ENCODE measurements at places on chromosomes 16 and 17. TPM values are rescaled to one million over a fixed set of nuclear protein-coding genes. Genes with fewer than 3 reads are reported as not detected.
A peak's percentile ranks its signal among the peaks of the same experiment; 100 is the strongest.

DNA sequence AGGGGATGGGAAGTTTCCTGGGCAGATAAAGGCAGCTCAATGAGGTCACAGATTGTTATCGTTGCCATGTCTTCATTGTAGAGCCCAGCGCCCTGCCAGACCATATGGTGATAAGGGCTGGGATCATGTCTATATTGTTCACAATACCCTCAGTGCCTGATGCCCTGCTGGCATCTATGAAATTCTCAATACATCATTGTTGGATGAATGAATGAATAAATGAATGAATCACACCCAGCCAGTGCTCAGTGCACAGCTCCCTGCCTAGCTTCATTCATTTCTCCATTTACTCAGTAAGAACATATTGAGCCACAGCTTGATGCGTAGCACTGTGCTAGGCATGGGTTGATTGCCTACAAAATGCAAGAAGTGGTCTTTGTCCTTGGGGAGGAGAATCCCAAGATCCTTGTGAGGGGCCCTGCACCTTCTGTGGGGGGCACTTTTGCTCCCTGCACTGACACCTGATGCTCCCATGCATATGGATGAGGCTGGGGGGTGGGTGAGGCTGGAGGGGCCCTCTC lies 29.7 kb downstream of the MRC2 start:
- no peak for DNase-seq

GRCh38 chr16:84726079-84726668 lies 26.4 kb downstream of the USP10 start:
- peak; percentile 57 for DNase-seq

- no peak for DNase-seq
Observed at GRCh38 chr17:58369214-58370031, 17.4 kb upstream of the SUPT4H1 start.

GRCh38 chr17:60168654-60169053 lies 18.9 kb downstream of the CA4 start:
- DNase-seq: no peak

DNA sequence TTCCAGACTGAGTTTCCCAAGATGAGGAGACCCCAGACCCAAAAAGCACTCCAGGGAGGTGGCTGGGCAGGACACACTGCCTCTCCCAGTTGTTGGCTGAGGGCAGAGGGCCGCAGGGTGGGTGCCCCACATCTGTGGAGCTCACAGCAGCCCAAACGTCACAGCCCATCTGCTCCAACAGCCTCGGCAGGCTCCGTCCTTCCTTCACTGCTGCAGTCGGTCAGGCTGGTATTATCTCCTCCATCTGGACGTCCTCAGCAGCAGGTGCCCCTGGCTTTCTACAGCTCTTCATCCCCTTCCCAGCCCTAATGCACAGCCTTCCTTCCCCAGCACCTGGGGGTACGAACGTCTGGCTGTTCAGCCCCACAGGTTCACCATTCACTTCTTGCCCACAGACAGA lies 55.2 kb downstream of the PRMT7 start:
- DNase-seq: no peak

DNA sequence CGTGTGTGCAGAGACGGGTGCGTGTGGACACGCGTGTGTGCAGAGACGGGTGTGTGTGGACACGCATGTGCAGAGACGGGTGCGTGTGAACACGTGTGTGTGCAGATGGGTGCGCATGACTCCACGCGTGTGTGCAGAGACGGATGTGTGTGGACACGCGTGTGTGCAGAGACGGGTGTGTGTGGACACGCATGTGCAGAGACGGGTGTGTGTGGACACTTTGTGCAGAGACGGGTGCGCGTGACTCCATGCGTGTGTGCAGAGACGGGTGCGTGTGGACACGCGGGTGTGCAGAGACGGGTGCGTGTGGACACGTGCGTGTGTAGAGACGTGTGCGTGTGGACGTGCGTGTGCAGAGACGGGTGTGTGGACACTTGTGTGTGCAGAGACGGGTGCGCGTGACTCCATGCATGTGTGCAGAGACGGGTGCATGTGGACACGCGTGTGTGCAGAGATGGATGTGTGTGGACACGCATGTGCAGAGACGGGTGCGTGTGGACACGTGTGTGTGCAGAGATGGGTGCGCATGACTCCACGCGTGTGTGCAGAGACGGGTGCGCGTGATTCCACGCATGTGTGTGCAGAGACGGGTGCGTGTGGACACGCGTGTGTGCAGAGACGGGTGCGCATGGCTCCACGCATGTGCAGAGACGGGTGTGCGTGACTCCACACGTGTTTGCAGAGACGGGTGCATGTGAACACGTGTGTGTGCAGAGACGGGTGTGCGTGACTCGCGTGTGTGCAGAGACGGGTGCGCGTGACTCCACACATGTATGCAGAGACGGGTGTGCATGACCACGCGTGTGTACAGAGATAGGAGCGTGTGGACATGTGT lies 1.6 kb upstream of the CD7 start:
- no peak for DNase-seq

- no peak for DNase-seq
Observed at GRCh38 chr17:68954146-68954896, 871 bp downstream of the ABCA8 start.

DNA sequence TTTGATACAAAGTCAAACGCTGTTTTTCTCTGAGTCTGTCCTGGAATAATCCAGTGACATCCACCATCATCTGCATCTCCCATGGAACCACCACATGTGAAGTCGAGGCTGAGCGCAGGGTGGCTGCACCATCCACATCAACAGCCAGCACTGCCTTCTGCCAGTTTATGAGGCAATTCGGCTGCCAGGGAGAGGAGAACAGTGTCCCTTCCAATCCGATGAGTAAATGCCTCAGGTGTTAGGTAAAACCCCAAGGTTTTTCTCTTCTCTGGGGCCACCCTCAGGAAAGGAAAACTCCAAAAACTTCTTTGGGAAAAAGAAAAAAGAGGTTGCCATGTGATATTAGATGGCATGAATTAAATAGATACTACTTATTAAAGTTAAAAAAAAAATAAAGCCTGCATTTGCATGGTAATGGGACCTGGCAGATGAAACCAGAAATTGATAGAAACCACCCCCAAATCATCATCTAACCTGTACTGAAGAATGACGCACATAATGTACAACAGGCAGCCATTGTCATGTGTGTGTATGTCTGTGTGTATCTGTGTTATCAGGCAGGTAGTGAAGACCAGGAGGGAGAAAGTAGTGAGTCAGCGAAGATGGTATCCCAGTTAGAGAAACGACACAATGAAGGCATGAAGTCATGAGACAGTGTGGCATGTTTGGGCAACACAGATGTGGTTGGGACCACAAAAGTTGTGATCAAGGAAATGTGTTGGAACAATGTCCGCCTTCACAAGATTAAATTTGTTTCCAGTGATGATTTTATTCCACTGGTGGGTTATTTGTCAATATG lies 478.7 kb downstream of the CDH13 start:
- DNase-seq: no peak

- DNase-seq: no peak
Observed at GRCh38 chr17:48593126-48593829, at the start of gene HOXB5. TSS of gene HOXB5 (minus strand) at chr17:48593779. CDS start at chr17:48593682, 97 bp downstream.

DNA sequence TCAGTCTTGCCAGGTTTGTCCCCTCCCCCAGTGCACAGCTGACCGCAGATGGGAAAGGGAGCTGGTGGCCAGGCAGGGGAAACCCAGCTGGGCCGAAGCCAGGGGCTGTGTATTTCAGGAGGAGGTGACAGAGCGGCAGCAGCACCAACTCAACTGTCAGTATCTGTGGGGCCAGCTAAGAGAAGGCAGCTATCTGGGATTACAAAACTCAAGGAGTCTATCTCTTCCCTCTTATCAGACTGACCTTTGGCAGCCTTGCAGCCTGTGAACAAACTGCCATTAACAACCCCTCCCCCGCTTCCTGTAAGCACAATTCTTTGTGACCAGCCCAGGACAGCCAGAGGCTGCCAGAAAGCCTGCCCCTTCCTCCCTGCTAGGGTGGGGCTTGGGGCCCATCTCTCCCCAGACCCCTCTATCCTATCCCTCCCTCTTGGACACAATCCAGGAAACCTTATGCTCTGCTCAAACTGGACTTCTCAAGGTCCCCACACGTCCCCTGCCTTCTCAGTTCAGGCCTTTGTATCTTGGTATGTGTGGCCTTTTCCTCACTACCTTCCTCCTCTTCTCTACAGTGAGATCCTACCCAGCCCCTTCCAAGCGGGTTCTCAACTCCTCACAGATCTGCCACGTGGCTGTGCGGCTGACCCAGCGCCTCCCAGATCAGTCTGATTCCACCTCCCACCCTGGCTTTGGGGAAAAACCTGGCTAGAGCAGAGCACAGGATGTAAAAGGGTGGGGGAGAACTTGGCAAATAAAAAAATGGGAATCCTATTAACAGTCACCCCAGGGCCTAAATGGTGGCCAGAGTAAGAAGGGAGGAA lies 10.5 kb downstream of the ST3GAL2 start:
- no peak for DNase-seq

GRCh38 chr16:28042811-28043210 lies 20.7 kb downstream of the GSG1L start:
- DNase-seq: no peak

DNA sequence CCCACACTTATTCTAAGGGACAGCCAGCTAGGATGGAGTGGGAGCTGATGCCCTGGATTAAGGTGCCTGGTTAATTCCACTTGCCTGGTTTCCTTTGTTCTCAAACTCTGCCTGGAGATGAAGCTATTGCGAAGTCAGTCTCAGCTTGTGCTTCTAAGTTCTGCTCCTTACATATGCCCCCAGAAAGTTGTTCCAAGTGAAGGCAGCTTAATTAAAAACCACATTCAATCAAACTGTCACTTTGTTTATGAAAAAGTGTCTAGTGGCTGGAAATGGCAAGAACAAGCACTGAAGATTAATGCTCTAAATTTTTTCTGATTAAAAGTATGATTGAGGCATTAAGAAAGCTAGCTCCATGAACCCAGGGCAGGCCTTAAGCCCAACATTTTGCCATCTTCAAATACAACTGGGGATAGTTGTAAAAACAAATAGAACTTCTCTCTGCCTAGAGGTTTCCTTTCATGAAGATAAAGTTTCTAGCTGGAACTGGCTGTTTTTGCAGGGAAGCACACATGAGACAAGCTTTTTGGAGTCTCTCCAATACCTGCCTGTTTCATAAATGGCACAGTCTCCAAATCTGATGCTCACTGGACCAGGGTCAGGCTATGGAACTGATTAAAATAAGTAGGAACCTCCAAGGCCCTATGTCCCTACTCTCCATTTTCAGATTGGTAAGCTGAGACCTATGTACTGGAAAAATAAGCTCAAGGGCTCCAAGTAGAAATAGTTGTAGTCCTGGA lies 100.9 kb downstream of the GRIN2A start:
- no peak for DNase-seq

- DNase-seq: no peak
Observed at GRCh38 chr17:66713533-66714042, 121.3 kb upstream of the CACNG5 start.

DNA sequence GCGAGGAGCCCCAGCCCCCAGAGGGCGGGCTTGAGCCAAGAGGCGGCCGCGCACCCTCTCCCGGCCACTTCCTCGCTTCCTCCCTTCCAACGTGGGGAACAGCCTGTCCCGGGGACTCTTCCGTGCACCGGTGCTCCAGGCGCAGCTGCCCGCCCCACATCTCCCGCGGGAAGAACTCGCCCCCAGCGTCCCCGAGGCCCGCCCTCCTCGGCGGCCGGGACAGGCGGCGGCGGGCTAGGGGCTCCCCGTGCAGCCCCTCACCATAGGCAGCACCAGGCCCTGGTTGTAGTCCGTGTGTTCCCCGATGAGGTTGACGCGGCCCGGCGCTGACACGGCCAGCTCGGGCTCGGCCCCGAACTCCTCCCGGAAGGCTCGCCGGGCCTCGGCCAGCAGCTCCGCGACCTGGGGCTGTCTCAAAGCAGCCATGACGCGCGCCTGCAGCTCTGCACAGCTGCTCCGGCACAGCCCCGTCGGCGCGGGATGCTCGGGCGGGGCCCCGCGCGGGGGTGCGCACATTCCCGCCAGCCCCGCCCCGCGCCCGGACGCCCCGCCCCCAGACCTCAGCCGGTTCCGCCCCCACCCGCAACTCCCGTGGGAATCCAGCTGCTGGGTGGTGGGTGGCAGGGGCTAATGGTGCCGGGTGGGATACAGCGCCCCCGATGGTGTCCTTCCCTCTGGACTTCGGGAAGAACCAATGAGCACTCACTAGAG lies at the start of gene GALK1:
Gene GALK1, minus strand, starts transcription at position 482 of the 711 bp plus-strand sequence. Its CDS starts 56 bp downstream, at position 426.
- DNase-seq: no peak

DNA sequence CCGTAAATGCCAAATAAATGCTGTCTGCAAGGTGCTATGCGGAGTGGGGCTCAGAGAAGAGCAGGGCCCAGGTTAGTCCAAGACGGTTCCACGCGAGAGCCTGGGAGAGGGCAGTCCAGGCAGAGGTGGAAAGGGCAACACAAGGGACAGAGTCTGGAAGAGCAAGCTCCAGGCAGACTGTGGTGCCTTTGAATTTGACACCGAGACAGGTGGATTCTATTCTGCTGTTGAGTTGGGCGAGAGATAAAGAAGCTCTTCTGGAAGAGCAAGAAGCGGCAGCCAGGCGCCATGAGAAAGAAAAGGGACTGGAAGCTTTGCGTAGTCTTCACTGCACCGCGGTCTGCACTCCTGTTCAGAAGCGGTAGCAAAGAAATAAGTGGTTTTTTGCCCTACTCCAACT lies 55.6 kb downstream of the CYTH1 start:
- DNase-seq: no peak

GRCh38 chr16:10813099-10813455 lies 5.5 kb downstream of the TVP23A start:
- DNase-seq: no peak

- DNase-seq: no peak
Observed at GRCh38 chr17:2083613-2084035, 28.7 kb downstream of the HIC1 start.

C1QL1 gene
- polyA plus RNA-seq: 1.9 TPM

KRT14 gene
- not detected for polyA plus RNA-seq

SRP68 gene
- 82.4 TPM for polyA plus RNA-seq

SPNS2 gene
- polyA plus RNA-seq: 7.1 TPM

OTOA gene
- polyA plus RNA-seq: 0.06 TPM

ASIC2 gene
- 0.32 TPM for polyA plus RNA-seq

VTN gene
- polyA plus RNA-seq: 0.32 TPM

KANSL1 gene
- 38.7 TPM for polyA plus RNA-seq

CDRT15L2 gene
- polyA plus RNA-seq: not detected

AANAT gene
- 0.37 TPM for polyA plus RNA-seq

TNFRSF13B gene
- 0.13 TPM for polyA plus RNA-seq

LPO gene
- 0.19 TPM for polyA plus RNA-seq

UBE2Z gene
- 56.6 TPM for polyA plus RNA-seq

CCL11 gene
- polyA plus RNA-seq: not detected

CCDC200 gene
- 10.0 TPM for polyA plus RNA-seq

OTOP3 gene
- polyA plus RNA-seq: not detected

PABPN1L gene
- 0.11 TPM for polyA plus RNA-seq

BRIP1 gene
- 3.8 TPM for polyA plus RNA-seq

VAT1L gene
- 6.7 TPM for polyA plus RNA-seq

All from forelimb muscle (tissue), 1 donor.